ENCODE measurements at places on chromosomes 2 and 18.

DNA sequence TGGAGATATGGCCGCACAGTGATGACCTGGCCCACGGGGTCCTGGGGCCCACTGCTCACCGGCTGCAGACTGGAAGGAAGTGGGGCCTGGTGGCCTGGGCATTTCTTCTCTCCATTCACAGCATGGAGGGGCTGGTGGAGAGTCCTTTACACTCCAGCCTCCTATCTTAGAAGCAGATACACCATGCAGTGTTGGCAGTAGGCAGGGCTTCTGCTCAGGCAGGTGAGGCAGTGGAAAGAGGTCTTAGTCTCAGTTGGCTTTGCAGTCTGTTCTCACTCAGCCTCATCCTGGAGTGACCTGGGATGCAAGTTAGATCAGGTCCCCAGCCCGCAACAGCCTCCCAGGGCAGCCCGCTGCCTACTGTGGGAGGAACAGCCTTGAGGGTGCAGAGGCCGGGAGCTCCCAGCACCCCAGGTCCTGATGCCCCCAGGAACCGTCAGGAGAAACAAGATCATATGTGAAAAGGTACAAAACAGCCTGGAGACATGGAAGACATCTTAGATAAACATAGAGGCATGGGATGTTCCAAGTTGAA lies 45.8 kb upstream of the OTOS start:
- DNase-seq, result no peak

GRCh38 chr2:48107326-48107925 lies 201.1 kb upstream of the FBXO11 start:
- no peak for DNase-seq

GRCh38 chr2:3626812-3627499 lies 31.0 kb upstream of the ALLC start:
- DNase-seq, result no peak

DNA sequence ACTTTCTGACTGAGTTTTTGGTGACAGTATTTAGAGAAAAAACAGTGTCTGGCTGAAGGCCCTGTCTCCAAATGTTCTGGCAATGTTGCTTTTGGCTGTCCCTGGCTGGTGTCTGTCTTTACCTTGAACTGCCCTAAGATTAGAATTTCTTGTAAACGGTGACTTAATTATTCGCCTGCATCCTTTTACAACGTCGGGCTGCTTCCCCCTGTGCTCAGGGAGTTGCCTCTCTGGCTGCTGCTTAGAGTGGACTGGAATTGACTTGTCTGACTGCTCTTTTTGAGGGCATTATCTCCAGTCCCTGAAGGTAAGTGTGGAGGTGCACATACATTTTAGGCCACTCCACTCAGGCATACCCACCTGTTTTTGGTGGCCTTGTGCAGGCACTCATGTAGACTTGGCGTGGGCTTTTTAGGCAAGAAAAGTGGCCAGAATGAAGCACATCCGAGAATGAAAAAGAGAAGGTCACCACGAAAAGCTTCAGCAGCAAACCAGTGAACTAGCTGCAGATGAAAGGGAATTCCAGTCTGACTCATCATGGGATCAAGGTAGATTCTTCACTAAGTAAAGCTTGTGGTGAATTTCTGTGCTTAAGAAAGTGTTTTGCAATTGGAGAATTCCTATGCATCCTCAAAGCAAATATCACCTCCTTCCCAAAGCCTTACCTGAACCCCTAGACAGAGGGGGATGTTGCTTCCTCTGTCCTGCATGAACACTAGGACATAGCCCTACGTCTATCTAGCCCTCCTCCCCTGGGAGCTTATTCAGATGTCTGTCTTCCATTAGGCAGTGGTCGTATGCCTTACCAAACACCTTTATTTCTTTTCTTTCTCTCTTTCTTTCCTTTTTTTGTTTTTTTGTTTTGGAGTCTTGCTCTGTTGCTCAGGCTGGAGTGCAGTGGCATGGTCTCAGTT lies 230.3 kb upstream of the TRIB2 start:
- DNase-seq, result no peak

DNA sequence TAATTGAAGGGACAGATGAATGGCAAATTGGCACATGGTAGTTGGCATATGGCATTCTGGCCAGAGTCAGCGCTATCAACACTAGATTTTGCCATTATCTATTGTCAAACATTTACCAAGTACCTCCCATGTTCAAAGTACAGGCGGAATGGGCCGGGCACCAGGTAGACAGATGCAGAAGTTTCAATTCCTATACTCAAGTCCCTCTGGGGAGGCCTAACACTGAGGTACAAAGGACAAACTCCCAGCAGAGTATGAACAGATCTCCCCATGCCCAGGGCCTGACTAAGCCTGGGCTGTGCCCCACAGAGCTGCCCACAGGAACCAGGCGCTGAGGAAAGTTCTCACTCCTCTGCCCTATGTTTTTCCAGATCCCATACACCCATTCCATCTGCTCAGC lies 257.5 kb upstream of the KLHL29 start:
- no peak for DNase-seq

DNA sequence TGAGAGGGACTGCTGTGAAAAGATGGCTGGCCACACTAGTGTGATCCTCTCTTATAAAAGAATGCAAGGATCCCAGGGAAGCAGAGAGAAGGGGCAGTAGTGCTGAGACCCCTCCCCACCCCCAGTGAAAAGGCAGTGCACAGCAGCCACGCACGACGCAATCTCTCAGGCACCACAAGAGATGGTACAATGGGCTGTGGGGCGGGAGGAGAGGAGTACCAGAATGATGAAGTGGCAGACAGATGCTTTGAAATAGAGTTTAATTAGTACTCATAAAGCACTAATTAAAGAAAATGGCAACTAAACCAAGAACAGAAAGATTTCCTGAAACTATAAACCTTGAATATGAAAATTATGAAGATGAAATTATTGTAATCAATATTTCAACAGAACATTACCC lies 29.0 kb downstream of the B4GALT6 start:
- DNase-seq, result no peak

DNA sequence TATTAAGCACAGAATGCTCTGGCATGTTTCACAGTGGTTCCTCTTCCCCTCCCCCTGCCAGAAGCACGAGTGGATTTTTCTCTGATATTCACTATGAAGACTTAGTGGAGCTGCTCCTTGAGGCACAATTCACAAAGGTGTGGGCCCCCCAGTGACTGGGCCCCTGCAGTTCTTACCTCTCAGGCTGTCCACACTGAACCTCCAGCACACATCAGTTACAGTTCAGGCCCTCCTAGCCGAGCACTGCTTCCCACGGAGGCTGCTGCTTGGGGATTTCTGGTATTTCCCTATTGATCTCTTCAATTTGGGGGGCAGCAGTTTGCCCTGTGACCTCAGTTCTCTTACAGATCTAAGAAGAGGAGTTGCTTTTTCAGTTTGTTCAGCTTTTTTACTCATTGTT lies 236.1 kb downstream of the SH3RF3 start:
- no peak for DNase-seq

GRCh38 chr2:198309673-198310280 lies 505.4 kb downstream of the PLCL1 start:
- peak; percentile 30 for DNase-seq

DNA sequence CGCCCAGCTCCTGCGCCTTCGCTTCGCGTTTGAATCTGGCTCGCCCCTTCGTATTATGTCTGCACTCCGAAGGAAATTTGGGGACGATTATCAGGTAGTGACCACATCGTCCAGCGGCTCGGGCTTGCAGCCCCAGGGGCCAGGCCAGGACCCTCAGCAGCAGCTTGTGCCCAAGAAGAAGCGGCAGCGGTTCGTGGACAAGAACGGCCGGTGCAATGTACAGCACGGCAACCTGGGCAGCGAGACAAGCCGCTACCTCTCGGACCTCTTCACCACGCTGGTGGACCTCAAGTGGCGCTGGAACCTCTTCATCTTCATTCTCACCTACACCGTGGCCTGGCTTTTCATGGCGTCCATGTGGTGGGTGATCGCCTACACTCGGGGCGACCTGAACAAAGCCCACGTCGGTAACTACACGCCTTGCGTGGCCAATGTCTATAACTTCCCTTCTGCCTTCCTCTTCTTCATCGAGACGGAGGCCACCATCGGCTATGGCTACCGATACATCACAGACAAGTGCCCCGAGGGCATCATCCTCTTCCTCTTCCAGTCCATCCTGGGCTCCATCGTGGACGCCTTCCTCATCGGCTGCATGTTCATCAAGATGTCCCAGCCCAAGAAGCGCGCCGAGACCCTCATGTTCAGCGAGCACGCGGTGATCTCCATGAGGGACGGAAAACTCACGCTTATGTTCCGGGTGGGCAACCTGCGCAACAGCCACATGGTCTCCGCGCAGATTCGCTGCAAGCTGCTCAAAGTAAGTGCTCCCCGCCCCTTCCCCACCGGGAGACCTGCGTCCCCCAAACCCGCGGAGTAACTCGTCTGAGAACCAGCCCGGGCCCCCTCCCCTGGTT lies 453 bp downstream of the KCNJ3 start:
- no peak for DNase-seq

DNA sequence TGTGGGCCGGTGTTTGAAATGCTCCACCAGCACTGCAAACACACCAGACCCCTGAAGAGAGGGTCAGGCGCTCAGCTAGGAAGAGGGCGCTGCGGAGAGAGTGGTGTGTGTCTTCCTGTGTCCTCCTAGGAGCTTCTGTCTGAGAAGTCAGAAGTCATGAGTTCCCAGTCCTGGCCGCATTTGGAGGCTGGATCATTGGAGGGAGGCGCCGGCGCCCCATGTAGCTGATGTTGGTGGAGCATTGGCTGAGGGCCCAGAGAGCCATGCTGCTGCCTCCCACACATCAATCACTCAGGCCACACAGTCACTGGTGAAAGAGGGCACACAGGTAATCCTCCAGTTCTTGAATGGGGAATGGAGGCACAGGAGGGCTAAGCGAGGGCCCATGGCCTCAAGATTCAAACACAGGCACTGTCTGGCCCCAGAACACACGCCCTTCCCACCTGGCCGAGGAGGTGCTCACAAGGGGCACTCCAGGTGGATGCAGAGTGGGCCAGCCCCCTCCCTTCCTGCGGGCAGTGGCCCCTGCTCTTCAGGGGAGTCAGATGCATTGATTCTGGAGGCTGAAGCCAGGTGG lies 66.3 kb downstream of the RRM2 start:
- no peak for DNase-seq

- DNase-seq, result no peak
Observed at GRCh38 chr2:194087089-194087958, 1569.7 kb upstream of the SLC39A10 start.

GRCh38 chr2:49719241-49719640 lies 564.9 kb upstream of the FSHR start:
- DNase-seq, result no peak

- DNase-seq, result no peak
Observed at GRCh38 chr18:45753286-45753685, 29.3 kb downstream of the SLC14A1 start.

DNA sequence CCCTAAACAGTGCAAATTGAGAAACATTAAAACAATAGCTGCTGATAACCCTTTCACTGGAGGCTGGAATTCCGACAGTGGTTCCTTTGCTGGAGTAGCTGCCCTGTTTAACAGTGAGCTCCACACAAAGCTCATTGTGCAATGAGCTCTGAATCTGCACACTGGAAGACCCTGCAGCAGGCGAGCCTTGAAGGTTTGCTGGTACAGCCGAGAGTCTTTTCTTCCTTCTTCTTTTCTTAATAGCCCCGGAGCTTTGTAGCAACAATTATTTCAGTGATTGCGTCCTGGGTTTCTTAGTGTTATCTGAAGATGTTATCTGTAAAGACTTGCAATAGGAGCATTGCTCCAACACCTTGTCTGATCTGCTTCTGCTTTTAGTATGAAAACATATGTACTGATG lies 50.8 kb upstream of the CXCR4 start:
- no peak for DNase-seq

GRCh38 chr2:160345071-160345764 lies 145.1 kb upstream of the ITGB6 start:
- DNase-seq, result no peak

DNA sequence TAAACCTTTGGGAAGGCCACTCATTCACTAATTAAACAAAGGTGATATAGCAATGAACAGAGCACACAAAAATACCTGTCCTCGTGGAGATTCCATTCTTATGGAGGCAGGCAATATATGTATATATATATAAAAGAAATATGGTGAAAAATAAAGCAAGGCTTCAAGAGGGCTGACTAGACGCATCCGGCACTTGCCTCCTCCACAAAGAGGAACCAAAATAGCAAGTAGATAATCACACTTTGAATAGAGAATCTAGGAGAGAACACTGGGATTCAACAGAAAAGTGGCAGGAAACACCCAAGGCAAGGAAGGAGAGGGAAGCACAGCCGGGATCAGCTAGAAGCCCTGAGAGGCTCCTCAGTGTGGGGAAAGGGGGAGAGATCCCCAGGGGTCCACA lies 218.4 kb upstream of the FOSL2 start:
- DNase-seq, result no peak

- DNase-seq, result no peak
Observed at GRCh38 chr2:206971805-206972204, 32.5 kb downstream of the CPO start.

- no peak for DNase-seq
Observed at GRCh38 chr2:3523551-3524041, 4.3 kb upstream of the ADI1 start.

DNA sequence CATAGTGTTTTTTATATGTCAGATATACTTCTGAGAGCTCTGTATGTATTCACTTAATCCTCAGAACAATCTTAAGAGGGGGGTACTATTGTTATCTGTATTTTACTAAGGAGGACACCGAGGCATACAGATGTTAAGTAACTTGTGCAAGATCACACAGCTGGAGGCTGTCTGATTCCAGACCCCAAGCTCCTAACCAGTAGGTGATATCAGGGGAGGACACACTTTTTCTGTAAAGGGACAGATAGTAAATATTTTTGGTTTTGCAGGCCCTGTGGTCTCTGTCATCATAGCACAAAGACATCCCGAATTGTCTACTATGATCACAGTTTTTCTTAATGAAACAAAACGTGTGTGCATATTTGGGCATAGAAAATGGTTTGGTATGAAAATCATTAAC lies 143.7 kb downstream of the LAMA3 start:
- DNase-seq, result no peak

DNA sequence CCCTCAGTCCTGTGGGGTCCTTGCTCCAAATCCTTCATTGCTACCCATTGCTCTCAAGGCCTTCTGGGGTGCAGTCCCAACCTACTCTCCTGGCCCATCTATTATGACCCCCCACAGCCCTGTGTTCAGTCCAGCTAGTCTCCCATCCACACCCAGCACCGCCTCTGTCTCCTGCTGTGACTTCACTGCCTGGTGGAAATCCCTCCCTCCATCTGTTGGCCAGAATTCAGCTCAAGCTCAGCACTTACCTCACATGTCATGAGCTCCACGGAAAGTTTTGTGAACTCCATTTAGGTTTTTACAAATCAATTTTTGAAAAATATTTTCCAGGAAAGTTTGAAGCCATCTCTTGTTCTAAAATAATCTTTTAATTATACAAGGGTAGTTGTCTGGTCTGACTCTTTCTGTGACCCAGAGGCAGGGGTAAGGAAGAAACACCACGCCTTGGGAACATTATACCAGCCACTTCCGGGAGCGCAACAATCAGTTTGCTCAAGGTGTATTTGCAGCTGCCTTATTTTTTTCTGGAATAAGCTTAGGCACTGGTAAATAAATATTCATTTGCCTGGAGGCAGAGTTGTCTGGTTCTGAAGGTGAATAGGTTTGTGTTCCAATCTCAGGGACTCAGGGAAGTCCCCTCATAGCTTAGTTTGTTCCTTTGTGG lies 110.8 kb downstream of the VIT start:
- DNase-seq, result no peak
